Tongue (tissue), 3 donors: ENCODE measurements at places on chromosomes 12 and 14.

DNA sequence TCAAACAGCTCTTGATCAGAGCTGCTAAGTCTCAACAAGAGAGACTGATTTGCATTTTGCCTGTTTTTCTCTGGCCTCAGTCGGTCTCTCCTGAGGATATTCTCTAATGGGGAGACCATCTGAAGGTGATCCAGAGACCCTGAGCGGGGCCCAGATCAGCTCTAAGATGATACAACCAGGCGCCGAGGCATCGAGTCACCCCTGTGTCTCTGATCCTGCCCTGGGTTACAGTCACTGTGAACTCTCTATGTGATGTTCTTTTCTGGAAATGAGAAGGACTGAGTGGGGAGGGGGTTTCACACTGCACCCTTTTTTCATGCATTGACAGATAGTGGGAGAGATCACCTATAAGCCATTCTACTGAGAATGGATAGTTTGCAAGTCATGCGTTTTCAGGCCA lies 247.6 kb upstream of the PWP1 start:
- DNase-seq = no peak

GRCh38 chr14:78790271-78790670 lies 620.1 kb downstream of the NRXN3 start:
- DNase-seq = peak; percentile 4

- no peak for DNase-seq
These were observed 149.7 kb downstream of the ZNF664 start for GRCh38 chr12:124122722-124123121.

GRCh38 chr14:55901291-55901690 lies 216.9 kb upstream of the PELI2 start:
- no peak for DNase-seq

- no peak for DNase-seq
These were observed 235.0 kb downstream of the CRADD start for GRCh38 chr12:93912086-93912733.

- no peak for DNase-seq
These were observed 53.4 kb upstream of the DACT1 start for GRCh38 chr14:58584383-58584782.

DNA sequence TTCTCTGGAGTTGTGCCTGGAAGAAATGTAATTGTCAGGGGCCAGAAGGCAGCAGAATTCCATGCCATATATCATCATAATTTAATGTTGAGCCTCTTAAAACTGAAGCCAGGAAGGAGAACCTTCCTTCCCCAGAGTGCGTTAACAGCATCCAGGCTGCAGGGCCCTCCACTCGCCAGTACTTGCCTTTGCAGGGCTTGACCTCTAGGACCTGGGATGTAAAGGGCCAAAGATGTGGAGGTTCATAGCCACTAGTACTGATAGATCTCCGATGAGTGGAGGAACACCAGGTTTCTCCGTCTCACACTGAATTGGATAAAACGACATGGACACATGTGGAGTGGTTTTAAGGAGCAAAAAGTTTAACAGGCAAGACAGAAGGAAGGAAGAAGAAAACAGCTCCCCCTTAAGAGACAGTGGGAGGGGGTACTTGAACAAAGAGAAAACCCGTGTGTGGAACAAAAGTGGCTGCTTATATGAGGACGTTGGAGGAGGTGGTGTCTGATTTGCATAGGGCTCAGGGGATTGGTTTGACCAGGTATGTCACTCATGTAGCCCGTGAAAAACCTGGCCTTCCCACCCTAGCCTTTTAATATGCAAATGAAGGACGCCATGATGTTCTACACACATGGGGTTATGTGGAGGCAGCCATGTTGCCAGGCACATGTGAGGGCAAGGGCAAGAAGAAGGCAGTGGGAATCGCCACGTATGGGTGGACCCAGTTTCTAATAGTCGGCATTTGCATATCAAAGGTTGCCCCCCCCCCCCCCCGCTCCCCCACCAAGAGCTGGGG lies 38.8 kb upstream of the WSCD2 start:
- DNase-seq = no peak

DNA sequence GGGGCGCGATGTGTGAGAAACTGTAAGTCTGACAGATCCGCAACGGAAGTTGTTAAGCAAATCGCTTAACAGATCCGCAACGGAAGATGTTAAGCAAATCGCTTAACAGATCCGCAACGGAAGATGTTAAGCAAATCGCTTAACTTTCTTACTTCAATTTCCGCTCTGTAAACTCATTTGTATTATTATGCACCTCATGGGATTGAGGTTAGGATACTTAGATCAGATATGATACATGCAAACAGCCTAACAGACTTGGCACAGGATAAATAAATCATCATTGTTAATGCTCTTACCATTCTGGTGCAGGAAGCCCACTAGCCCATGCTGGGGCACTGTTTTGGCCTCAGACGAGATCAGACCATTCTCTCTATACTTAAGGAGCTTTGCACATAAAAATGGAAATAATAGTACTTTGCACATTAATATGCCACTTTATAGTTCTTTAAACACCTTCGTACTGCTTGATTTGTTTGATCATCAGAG lies 399 bp downstream of the NCAPD2 start:
- DNase-seq = no peak

- DNase-seq = peak; percentile 26
These were observed 8.0 kb downstream of the SLC8A3 start for GRCh38 chr14:70180718-70181117.

- DNase-seq = no peak
These were observed 183.8 kb upstream of the HIF1A start for GRCh38 chr14:61511558-61511948.

- no peak for DNase-seq
These were observed 27.6 kb downstream of the FAIM2 start for GRCh38 chr12:49876070-49876469.

GRCh38 chr12:57296291-57296690 lies 45.3 kb upstream of the STAC3 start:
- no peak for DNase-seq

- DNase-seq = no peak
These were observed 5.6 kb downstream of the TCTN1 start for GRCh38 chr12:110619534-110619953.

- no peak for DNase-seq
These were observed 161.3 kb downstream of the KITLG start for GRCh38 chr12:88418856-88419497.

GRCh38 chr14:23447361-23448350 lies 12.2 kb upstream of the MYH7 start:
- no peak for DNase-seq

DNA sequence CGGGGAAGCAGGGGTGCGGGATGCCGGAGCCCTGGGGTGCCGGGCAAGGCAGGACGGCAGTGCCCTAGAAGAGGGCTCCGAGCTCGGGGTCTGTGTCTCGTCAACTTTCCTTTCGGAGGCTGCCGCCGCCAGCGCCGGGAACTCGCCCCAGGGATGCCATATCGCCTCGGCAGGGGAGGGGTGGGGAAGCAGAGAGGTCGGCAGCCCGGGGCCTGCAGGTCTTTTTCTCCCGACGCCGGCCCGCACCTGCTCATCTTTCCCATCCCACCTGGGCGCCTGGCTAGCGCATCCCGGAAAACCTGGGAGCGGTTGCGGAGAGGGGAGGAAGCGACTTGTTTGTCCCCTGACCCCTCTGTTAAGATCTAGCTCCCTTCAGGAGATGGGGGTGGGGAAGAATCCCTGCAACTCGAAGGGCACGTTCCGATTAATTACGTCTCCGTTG lies 547 bp downstream of the CNTN1 start:
- DNase-seq = peak; percentile 11

GRCh38 chr14:80055667-80056496 lies 155.4 kb downstream of the DIO2 start:
- peak; percentile 81 for DNase-seq

DNA sequence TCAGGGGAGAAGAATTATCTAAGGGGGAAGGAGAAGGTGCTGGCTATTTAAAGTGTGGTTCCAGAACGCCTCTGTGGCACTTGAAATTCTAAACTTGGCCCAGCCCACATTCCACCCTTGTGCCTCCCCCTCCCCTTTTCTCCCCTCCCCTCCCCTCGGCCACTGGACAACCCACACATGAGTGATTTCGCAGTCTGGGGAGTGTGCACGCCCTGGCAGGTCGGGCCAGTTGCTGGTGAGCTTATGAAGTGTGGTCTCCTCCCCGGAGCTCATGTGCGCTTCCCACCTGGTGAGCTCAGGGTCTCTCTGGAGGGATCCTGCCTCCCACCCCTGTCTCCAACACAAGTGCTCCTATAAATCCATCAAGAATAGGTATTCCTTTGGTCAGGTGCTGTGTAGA lies at the start of gene SLC6A13:
Gene SLC6A13, minus strand, starts transcription at position 20 of the 400 bp plus-strand sequence. CDS start 2,784 bp downstream, outside the sequence.
- peak; percentile 68 for DNase-seq

DNA sequence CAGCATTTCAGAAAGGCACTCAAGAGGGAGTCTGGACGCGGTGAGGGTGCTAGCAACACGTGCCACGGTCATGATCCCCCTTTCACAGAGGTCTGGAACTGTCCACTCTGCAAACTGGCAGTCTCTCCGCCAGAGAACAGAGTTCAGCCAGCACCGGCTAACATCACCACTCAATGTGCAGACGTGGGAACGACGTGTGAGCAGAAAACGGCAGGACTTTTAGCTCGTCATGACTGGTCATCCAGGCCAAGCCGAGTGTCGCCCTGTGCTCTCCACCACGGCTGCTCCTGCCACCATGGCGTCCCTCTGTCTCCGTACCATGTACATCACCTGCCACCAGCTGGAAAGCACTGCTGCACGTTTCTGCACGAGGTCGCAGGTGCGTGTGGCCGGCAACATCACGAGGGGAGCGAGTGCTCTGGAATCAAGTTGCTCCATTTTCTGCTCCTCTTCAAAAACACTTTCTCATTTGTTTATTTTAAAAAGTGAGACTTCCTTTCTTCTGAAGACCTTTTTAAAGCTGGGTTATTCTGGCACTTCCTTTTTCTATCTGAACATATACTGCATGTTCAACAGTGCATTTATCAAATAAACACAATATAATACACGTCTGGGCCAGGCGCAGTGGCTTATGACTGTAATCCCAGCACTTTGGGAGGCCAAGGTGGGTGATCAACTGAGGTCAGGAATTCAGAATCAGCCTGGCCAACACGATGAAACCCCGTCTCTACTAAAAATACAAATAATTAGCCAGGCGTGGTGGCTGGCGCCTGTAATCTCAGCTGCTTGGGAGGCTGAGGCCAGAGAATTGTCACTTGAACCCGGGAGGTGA lies 28.0 kb downstream of the SLC15A4 start:
- no peak for DNase-seq

GRCh38 chr12:988646-989045 lies 2.4 kb upstream of the ERC1 start:
- DNase-seq = no peak

DNA sequence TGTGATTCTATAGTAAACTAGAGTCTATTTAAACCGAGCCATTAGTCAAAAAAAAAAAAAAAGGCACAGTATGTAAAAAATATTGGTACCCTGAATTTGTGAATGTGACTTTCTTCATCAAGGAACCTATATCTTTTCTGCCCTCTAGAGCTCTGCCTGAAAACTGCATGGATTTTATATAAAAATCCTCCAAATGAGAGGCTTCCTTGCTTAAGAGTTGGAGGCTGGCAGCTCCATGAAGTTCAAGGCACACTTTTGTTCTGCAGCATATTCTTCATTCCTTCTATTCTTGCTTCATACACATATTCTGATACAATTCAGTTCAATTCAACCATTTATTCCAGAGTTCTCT lies 23.1 kb upstream of the NKX2-8 start:
- DNase-seq = no peak

DNA sequence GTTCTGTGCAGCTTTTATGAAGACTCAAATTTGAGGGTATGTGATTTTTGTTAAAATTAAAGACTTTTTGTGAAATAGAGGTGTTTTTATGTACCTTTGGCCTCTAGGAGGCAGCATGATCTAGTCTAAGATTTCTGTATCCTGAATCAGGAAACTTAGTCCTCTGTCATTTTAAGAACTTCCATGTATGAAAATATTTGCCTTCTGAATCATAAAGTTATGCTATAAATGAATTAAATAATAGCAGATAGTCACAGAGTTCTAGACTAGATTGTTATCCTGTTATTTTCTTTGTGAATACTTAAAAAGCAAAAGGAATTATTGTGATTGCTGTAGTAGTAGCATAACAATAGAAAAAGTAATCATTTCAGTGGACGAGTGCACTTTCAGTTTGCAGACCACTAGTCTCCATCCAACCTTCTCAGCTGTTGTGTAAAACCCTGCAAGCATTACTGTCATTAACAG lies 56.3 kb downstream of the FGD4 start:
- peak; percentile 90 for DNase-seq
